ENCODE measurements at places on chromosomes 1 and 21. TPM values are rescaled to one million over a fixed set of nuclear protein-coding genes. Genes with fewer than 3 reads are reported as not detected.

GNAT2 gene
- total RNA-seq = not detected

WDR26 gene
- 72.9 TPM for total RNA-seq

CD52 gene
- 3.2 TPM for total RNA-seq

NR1I3 gene
- total RNA-seq = not detected

SAMSN1 gene
- total RNA-seq = 1.1 TPM

CD84 gene
- 6.7 TPM for total RNA-seq

HSD11B1 gene
- total RNA-seq = 9.3 TPM

CFAP57 gene
- 4.7 TPM for total RNA-seq

GJC2 gene
- 4.1 TPM for total RNA-seq

MTARC1 gene
- total RNA-seq = 5.7 TPM

MCM3AP gene
- 120 TPM for total RNA-seq

ITGB2 gene
- 56.1 TPM for total RNA-seq

PADI2 gene
- 5.0 TPM for total RNA-seq

DNA sequence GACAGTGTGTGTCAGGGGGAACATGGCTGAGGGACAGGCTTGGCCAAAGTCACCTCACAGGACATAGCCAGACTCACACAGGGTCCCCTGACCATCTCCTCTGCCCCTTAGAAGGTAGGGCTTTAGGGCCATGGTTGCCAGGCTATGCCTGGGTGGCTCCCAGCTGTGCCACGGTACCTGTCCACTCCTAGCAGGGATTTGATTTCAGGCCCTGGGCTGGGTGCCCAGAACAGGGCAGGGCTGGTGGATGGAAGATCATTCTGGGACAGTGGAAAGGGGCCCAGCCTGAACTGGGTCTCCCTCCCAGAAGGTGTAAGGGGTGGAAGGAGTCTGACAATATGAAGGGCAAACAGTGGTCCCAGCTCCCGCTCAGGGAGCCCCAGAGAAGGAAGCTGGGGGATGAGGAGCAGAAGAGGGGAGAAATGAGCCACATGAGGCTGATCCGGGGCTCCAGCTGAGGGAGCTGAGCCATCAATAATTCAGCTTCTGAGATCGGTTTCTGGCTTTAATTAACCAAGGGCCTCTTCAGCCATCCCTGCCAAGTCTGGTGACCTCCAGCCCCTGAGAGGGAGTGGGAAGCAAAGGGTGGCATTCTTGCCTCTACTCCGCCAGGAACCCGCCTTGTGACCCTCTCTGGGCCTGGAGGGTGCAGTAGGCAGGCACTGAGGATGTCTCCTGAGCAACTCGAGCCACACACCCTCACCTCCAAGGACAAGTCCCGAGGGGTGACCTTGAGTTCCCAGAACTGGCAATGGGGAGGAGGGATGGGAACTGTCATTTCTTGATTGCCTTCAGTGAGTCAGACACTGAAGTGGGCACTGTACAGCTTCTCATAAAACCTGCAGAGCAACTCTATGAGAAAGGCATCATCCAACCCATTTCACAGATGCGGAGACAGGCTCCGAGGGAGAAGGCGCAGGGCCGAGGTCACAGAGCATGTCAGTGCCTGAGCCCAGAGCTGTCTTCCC, 2.1 kb downstream of the CD164L2 start:
- DNase-seq = no peak
- no peaks in the 10 kb centered on the region for H3K36me3 ChIP-seq
- no peak overlapping the region for H3K4me3 ChIP-seq
- H3K27me3 ChIP-seq = no peaks in the 10 kb centered on the region
- H3K27ac ChIP-seq = no peak overlapping the region

DNA sequence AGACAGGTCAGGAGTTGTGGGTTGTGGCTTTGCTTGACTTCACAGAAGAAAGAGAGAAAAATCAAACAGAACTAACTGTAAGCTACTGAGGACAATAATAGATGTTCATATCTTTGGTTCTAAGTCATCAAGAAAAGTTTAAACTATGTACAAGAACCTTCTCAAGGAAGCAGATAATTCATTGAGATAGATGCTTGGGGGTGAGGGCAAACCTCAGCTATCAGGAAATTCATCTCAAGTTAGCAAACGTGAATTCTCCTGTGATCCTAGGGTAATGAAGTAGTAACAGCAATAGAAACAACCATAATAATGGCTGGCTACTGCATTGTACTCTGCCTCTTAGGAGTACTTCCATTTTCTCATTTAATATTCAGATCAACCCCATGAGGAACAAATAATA, 506.2 kb downstream of the PLPP3 start:
- DNase-seq = no peak
- no peak overlapping the region for H3K4me3 ChIP-seq
- H3K27ac ChIP-seq = peak overlapping the region; percentile 25
- no peaks in the 10 kb centered on the region for H3K27me3 ChIP-seq
- H3K4me1 ChIP-seq = no peaks in the 10 kb centered on the region
- no peaks in the 10 kb centered on the region for H3K36me3 ChIP-seq

DNA sequence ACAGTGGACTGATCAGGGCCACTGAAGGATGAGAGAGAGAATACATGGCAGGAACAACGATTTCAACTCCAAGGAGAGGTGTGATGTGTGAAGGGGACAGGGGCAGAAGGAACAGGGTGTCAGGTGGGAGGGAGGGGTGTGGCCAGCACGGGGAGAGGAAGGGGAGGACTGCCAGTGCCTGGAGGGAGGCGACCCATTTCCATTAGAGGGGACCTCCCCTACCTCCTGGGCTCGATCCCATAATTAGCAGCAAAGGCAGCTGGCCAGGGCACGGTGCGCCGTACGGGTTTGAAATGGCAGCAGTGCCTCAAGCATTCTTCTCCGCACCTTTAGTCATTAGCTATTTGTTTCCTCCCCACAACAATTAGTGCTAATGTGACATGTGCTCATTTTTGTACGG, 22.7 kb downstream of the CRYAA start:
- DNase-seq = no peak
- no peak overlapping the region for H3K27ac ChIP-seq
- peaks cover 3% of the 10 kb centered on the region for H3K4me1 ChIP-seq
- no peak overlapping the region for H3K4me3 ChIP-seq

DNA sequence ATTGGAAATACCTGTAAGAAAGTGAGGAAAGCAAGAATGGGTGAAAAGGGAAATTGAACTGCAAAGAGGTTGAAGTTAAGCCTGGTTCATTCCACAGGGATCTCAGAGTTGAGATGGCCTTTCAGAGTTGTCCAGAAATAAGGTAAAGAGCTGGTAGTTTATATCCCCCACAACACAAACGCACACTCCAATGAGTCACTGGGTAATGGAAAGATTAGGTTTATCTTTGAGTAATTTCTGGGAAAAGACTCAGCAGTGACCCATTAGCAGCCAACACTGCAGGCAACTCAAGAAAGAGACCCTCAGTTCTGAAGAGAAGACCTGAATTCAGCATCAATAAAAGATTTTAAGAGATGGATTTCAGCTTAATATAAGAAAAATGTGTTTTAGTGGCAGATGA, 485.5 kb downstream of the PTPRC start:
- H3K27me3 ChIP-seq = no peaks in the 10 kb centered on the region
- H3K4me3 ChIP-seq = no peak overlapping the region
- DNase-seq = no peak
- no peaks in the 10 kb centered on the region for H3K4me1 ChIP-seq

DNA sequence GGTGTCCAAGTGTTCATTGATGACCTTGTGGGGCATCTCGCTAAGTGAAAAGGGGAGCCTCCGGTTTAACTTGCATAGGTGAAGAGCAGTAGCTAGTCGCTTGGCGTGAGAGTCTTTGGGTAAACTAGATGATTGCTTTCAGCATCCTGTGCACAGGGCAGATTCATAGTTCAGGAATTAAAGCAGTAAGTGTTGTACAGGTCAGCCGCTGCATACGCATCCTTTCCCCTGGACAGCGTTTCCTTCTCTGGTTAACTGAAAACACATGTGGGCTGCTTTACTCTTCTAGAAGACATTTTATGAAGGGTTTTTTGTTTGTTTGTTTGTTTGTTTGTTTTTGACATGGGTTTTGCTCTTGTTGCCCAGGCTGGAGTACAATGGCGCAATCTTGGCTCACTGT, 12.1 kb downstream of the NDUFV3 start:
- H3K4me3 ChIP-seq = no peak overlapping the region
- no peaks in the 10 kb centered on the region for H3K4me1 ChIP-seq
- H3K27me3 ChIP-seq = no peaks in the 10 kb centered on the region
- H3K27ac ChIP-seq = no peak overlapping the region

- H3K36me3 ChIP-seq = no peaks in the 10 kb centered on the region
- H3K4me3 ChIP-seq = no peak overlapping the region
- no peaks in the 10 kb centered on the region for H3K4me1 ChIP-seq
- no peaks in the 10 kb centered on the region for H3K27me3 ChIP-seq
- no peak overlapping the region for H3K27ac ChIP-seq
- DNase-seq = peak; percentile 80
Observed at GRCh38 chr1:185412385-185413087, 95.5 kb upstream of the IVNS1ABP start.

DNA sequence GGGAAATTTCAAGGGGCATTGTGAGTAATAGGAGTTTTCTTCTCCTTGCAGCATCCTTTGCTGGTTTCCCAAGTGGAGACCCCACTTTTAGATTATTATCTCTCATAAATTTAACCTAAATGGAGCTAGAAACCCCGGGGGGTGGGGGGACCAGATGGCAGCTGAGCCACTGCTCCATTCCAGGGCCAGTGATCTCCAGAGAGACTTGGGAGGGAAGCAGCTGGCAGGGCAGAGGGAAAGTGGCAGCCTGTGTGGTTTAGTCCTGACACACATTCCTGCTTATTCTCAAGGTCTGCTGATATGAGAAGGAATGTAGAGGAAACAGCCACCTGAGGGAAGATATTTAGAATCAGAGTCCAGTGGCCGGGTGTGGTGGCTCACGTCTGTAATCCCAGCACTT, 16.3 kb downstream of the PCP4L1 start:
- H3K4me1 ChIP-seq = no peaks in the 10 kb centered on the region
- H3K27me3 ChIP-seq = no peaks in the 10 kb centered on the region
- DNase-seq = no peak
- H3K27ac ChIP-seq = no peak overlapping the region
- no peak overlapping the region for H3K4me3 ChIP-seq

- H3K36me3 ChIP-seq = peaks cover 5% of the 10 kb centered on the region
- DNase-seq = no peak
- H3K27ac ChIP-seq = no peak overlapping the region
- H3K27me3 ChIP-seq = no peaks in the 10 kb centered on the region
Observed at GRCh38 chr1:110005971-110006370, 21.4 kb downstream of the AHCYL1 start.

DNA sequence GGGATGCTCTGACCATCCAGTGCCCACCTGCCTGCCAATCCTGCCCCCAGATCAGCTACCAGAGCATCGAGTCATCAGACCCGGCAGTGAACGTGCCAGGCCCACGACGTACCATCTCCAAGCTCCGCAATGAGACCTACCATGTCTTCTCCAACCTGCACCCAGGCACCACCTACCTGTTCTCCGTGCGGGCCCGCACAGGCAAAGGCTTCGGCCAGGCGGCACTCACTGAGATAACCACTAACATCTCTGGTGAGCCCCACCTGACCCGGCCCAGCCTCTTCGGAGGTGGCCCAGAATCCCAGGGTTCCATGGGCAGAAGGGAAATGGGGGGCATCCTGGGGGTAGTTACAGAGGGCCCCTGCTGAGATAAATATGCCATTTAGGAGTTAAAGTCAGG, 43.1 kb downstream of the PTPRU start:
- no peaks in the 10 kb centered on the region for H3K4me1 ChIP-seq
- H3K36me3 ChIP-seq = no peaks in the 10 kb centered on the region
- no peak overlapping the region for H3K4me3 ChIP-seq
- no peaks in the 10 kb centered on the region for H3K27me3 ChIP-seq

- H3K27me3 ChIP-seq = no peaks in the 10 kb centered on the region
- no peak overlapping the region for H3K4me3 ChIP-seq
- no peaks in the 10 kb centered on the region for H3K36me3 ChIP-seq
- H3K27ac ChIP-seq = no peak overlapping the region
- H3K4me1 ChIP-seq = no peaks in the 10 kb centered on the region
- no peak for DNase-seq
Observed at GRCh38 chr1:208002078-208002477, 91.2 kb upstream of the CD34 start.

GRCh38 chr1:234997201-234997895, 131.3 kb downstream of the TOMM20 start:
- H3K4me3 ChIP-seq = no peak overlapping the region
- peaks cover 12% of the 10 kb centered on the region for H3K4me1 ChIP-seq
- peak overlapping the region; percentile 89 for H3K27ac ChIP-seq
- DNase-seq = peak; percentile 98
- no peaks in the 10 kb centered on the region for H3K27me3 ChIP-seq
- H3K36me3 ChIP-seq = no peaks in the 10 kb centered on the region

- H3K4me3 ChIP-seq = no peak overlapping the region
- peak overlapping the region; percentile 58 for H3K27ac ChIP-seq
- H3K27me3 ChIP-seq = no peaks in the 10 kb centered on the region
- peak; percentile 31 for DNase-seq
- no peaks in the 10 kb centered on the region for H3K4me1 ChIP-seq
- H3K36me3 ChIP-seq = no peaks in the 10 kb centered on the region
Observed at GRCh38 chr21:28754127-28754611, 238.5 kb downstream of the LTN1 start.

GRCh38 chr1:158089925-158090637, 90.6 kb upstream of the CD1D start:
- no peaks in the 10 kb centered on the region for H3K27me3 ChIP-seq
- no peaks in the 10 kb centered on the region for H3K4me1 ChIP-seq
- H3K36me3 ChIP-seq = peaks cover 13% of the 10 kb centered on the region
- no peak for DNase-seq
- no peak overlapping the region for H3K4me3 ChIP-seq

DNA sequence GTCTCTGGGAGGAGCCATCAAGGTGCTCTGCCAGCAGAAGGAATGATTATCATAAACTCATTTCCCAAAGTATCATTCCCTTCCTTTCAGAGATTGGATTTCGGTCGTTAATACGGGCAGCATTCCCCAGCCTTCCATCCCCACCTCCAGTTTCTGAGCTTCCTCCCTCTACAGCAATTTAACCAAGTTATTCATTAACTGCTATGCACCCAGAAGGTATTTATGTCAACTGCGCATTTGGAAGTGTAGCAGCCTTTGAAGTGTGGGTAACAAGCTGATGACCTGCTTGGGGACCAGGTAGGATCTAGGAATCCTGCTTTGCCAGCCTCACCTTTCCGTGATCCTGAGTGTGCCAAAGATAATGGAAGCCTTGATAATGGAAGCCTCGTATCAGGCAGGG, 172.4 kb upstream of the IGSF21 start:
- H3K36me3 ChIP-seq = no peaks in the 10 kb centered on the region
- DNase-seq = no peak
- no peaks in the 10 kb centered on the region for H3K4me1 ChIP-seq
- no peak overlapping the region for H3K27ac ChIP-seq
- no peak overlapping the region for H3K4me3 ChIP-seq
- H3K27me3 ChIP-seq = peaks cover 6% of the 10 kb centered on the region

DNA sequence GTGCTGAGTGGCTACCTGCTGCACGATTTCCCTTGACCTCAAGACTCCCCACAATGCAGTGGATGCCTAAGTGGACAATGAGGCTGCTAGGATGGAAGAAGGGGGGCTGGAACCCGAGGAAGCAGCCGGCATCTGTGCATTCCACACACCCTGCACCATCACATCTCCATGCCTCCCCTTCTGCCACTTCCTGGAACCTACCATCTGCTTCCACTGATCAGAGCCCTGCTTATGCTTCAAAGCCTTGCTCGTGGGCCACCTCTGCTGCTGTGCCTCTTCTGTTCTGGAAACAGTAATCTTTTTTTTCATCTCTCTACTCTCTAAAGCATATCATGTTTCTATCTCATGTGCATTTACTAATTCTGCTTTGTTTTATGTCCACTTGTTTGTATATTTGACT, 66.2 kb upstream of the WDR26 start:
- H3K27ac ChIP-seq = no peak overlapping the region
- no peak overlapping the region for H3K4me3 ChIP-seq
- no peaks in the 10 kb centered on the region for H3K27me3 ChIP-seq
- DNase-seq = no peak

GRCh38 chr1:115222616-115223402, 115.2 kb downstream of the NGF start:
- H3K4me3 ChIP-seq = no peak overlapping the region
- DNase-seq = no peak
- H3K36me3 ChIP-seq = no peaks in the 10 kb centered on the region
- H3K27me3 ChIP-seq = no peaks in the 10 kb centered on the region

Measured in prostate gland (tissue), 2 donors.